ENCODE measurements at places on chromosomes 5 and 9.

DNA sequence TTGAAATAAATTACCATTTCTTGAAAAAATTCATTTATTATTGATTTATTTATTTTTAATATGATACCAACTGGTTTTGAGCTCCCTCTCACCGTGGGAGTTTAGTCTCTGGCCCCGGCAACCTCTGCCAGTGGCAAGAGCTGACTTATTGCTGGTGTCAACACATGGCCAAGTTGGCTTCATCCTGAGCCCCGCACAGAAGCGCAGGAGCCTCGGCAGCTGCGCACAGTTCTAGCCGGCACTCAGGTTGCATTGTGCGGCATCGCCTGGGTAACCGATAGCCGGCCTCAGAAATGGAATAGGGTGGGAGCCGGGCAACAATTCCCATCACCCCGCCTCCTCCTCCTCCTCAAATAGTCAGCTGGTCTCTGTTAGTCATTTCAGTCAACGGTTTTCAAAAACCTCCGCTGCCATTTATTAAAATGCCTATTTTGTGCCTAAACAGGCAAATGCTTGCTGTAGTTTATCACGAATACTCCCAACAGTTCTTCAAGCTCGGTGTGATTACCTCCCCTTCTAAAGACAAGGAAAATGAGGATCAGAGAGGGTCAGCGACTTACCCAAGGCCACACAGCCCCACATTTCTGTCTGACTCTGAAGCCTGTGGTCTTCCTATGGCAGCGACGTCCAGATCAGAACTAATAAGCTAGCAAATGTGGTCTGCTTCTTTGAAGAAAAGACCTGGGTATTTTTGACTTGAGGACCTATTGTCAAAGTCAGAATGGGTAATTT, 15.7 kb upstream of the MSX2 start:
- no peak for DNase-seq

DNA sequence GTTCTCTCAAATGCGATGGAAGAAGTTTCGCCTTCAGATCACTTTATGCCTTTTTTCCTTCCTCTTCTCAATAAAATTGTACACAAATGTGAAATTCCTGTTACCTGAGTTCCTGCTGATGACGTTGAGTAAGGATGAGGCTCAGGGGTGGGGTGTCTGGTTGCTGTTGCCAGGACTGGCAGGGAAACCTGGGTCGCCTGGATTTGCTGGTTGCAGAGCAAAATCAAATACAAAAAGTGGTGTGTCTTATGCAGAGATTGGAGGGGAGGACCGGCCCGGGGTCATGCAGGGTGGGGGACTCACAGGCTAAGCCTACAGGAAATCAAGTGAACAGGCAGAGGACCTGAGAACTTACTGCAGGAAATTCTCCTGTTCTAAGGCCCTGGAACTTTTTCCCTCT, 39.2 kb downstream of the ANXA2R start:
- DNase-seq = no peak

- no peak for DNase-seq
Measured at GRCh38 chr5:19918780-19919179, 69.2 kb downstream of the CDH18 start.

- DNase-seq = no peak
Measured at GRCh38 chr5:55853041-55853670, 2.0 kb downstream of the IL31RA start.

DNA sequence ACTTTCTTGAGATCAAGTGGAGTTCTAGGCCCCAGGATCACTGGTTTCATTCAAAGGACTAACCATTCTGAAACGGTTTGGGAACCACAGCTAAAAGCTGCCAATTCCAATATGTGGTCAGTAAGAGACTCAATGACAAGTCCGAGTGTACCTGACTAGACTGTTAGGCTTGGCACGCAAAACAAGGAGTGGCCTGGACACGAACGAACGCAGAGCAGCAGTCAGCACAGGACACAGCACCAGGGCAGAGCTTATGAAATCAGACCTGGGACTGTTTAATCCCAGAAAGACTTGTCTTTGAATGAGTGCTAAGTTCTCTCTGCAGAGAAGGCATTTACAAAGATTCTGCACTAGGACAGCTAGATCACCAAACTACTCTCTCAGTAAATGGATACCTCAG, 213.8 kb downstream of the GAPVD1 start:
- DNase-seq = no peak

GRCh38 chr5:95668728-95669127, 14.1 kb downstream of the SPATA9 start:
- DNase-seq = no peak

- no peak for DNase-seq
Measured at GRCh38 chr5:72464071-72464470, 43.1 kb downstream of the ZNF366 start.

GRCh38 chr5:122909470-122910100, 64.2 kb downstream of the SNX24 start:
- peak; percentile 76 for DNase-seq

DNA sequence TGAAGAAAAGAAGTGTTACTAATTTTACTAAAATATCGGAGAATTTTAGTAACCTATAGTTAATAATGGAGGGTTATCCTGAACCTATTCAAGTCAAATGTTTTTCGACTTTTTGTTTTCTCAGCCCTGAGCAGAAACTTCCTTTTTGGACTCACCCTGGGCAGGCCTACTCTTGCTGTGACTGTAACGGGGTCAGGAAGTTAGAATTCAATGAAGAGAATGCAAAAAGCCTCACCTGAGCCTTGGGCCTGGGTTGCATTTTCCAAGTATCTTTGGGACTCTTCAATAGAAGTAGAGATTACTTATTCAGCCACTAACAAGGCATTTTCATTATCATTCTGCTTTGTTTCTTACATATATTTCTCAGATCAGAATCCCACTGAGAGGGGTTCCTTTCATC, 405.3 kb downstream of the TLR4 start:
- DNase-seq = no peak

DNA sequence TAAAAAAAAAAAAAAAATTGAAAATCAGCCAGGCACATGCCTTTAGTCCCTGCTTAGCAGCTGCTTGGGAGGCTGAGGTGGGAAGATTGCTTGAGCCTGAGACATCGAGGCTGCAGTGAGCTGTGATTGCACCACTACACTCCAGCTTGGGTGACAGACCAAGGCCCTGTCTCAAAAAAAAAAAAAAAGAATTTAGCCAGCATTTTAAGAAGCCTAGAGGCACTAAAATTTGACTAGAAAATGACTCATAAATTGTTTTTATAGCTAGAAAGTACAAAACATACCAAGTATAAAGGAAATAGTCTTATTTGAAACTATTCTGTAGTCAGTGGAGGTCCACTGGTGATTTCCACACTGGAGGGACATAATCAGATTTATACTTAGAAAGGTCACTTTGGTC, 17.5 kb downstream of the LRRC70 start:
- no peak for DNase-seq

DNA sequence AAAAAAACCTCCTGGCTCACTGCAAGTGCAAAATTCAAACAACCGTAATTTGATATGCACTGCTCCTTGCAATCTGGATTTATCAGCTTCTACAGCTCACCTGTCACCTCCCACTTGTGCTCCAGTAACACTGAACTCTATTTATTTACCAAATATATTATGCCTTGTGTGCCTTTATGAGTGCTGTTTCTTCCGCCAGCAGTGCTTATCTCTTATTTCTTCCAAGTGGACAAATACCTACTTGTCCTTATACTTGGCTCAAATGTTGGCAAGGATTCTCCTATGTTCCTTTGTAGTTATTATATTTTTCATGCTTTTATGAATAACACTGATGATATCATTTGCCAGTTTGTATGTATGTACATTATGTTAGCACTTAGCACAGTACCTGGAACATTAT, 145.7 kb upstream of the ARRDC3 start:
- no peak for DNase-seq

GRCh38 chr9:84224246-84224645, 116.3 kb downstream of the SLC28A3 start:
- DNase-seq = no peak

GRCh38 chr9:27990524-27990923, 417.2 kb upstream of the C9orf72 start:
- DNase-seq = no peak

GRCh38 chr5:172722327-172722815, 48.6 kb downstream of the DUSP1 start:
- DNase-seq = peak; percentile 45

- DNase-seq = peak; percentile 26
Measured at GRCh38 chr5:19903611-19904010, 84.4 kb downstream of the CDH18 start.

DNA sequence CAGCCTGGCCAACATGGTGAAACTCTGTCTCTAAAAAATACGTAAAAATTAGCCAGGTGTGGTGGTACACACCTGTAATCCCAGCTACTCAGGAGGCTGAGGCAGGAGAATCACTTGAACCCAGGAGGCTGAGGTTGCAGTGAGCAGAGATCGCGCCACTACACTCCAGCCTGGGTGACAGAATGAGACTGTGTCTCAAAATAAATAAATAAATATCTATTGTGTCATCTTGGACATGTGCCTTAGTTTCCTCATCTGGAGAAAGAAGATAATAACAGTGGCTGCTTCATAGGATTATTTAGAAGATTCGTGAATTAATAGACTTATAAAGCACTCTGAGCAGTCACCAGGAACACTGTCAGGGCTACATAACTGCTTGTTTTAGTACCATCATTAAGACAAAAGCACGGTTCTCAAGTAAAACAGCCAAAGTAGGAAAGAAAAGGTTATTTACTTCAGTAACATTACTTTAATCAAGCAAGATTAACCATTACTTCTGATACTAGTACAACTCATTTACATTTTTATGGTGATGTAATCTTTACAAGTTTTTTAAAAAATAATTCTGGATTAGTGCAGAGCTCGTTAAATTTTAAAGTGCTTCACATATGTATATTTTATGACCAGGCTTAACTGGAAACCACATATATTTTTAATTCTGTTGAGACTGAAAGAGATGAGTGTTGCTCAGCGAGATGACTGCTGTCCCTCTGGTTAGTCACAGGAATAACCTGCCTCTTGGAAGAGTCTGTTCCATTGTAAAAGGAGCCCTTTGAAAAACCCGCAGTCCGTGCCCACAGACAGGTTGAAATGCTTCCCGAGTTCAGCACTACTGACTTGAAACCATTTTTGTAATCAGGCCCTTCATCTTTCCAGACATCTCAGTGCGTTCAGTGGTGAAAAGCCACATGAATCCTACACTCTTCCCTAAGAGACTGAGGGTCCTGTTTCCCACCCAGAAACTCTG, 36.7 kb downstream of the ANKH start:
- peak; percentile 73 for DNase-seq

DNA sequence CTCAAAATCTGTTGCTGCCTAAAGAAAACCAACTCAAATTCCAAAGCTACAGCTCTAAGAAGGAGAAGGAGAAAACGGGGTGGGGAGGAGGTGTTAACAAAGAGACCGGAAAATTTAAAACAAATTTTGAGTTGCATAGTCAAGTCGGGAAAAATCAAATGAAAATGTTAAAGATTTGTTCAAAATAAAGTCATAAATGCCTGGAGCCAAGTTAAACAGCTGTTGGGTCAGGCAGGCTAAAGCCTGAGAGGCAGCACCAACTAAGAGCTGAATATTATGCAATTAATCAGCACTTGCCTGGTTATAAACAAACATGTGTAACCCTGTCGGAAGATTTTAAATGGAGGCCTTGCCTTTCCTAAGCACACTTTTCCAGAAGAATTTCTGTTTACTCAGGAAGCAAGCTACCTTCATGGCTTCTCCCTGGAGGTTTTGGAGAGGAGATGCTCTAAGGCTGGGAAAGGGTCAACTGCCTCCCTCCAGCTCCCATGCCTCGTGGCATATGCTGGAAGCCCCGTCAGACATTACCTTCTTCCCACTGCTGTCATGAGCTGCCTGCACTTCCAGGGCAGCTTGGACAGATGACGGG, 270.5 kb downstream of the DMRT2 start:
- peak; percentile 15 for DNase-seq

DNA sequence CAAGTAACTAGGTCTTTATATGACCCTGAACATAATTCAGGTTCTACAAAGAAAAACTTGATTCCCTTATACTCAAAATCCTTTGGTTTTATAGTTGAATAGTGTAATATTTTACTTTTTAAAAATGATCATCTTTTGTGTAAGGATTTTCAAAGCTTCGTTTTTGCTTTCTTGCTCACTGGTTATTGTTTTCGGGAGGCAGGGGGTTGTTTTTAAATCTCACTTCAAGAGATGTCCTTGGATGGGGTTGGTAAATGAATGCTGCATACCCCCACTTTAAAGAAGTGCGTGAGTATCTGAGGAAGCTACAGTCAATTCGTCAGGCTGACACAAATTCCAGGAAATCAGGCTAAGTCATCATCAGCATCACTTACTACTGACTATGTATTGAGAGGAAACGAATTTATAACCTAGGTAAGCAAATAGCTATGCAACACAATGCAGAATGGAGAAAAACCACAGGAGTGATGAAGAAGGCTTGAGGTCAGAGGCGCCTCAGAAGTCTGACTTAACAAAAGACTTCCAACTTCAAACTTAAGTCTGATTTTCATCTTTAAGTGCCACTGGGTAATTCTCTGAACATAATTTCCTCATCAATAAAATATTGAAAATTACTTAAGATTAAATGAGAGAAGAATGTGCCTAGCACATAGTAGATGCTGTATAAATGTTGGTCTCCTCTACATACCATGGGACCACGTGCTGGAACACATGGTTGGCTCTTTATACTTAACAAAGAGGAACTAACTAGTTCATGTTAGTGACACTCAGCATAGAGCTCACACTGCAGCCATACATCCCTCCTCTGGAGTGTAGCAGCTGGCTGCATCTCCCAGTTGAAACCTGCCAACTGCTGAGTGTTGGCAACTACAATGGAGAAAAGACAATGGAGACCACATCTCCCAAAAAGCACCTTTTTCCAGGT, 106.0 kb upstream of the KIF2A start:
- DNase-seq = peak; percentile 5

DNA sequence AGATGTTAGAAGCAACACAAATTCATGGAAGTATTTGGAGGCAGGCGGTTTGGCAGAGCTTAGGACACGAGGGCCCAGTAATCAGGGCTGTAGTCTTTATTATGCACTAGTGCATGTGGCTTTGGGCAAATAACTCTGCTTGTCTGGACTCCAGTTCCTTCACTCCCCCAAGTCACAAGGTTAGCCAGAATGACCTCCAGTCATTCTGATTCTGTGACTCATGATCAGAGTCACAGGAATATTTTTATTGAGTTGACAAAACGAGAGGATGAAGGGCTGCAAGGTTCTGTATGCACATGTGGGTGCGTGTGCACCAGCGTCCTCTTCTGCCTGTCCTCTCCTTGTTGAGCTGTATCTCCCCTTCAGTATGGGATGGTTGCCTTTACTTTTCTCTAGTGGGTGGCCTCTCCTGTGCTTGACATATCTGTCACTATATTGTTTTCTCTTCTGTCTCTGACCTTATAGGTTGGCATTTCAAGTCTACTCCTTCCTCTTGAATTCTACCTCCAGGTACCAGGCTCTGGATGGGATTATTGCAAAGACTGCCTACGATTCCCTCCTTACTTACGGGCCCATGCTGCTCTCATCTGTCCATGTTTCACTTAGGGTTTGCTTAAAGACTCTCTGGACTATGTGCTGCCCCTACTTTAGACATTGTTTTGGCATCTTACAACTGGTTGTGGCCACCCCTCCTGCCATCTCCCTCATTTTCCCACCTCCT, 94.6 kb downstream of the KDM4C start:
- peak; percentile 85 for DNase-seq

GRCh38 chr5:158559643-158560042, 540.1 kb downstream of the EBF1 start:
- no peak for DNase-seq

GRCh38 chr9:114344188-114344566, 14.5 kb downstream of the ORM2 start:
- DNase-seq = no peak

All from osteoblast (primary cell).